Stimulated activated CD4-positive, alpha-beta T cell treated with anti-CD3 and anti-CD28 coated beads, Interleukin-15, amount 100 ng/mL, for 1 hour (primary cell): ENCODE measurements at places on chromosomes 6 and 20.

- no peak for DNase-seq
Measured at GRCh38 chr6:2157441-2158127, 87.8 kb downstream of the GMDS start.

DNA sequence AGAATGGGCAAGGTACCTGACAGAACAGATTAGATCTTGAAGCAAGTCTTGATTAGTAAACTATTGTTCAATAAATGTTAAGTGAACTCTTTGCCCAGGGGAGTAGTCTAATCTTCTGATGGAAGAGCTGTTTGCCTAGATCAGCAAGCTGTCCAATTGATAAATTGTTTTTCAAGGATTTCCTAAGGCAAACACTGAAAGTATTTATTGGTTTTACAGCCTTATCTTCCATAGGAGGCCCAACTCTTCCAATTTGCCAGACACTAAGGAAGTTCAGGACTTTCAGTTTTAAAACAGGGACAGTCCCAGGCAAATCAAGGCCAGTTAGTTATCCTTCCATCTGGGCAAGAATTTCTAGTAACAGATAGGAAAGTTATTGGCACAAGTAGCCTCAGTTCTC, 1.8 kb upstream of the C6orf163 start:
- DNase-seq = no peak

DNA sequence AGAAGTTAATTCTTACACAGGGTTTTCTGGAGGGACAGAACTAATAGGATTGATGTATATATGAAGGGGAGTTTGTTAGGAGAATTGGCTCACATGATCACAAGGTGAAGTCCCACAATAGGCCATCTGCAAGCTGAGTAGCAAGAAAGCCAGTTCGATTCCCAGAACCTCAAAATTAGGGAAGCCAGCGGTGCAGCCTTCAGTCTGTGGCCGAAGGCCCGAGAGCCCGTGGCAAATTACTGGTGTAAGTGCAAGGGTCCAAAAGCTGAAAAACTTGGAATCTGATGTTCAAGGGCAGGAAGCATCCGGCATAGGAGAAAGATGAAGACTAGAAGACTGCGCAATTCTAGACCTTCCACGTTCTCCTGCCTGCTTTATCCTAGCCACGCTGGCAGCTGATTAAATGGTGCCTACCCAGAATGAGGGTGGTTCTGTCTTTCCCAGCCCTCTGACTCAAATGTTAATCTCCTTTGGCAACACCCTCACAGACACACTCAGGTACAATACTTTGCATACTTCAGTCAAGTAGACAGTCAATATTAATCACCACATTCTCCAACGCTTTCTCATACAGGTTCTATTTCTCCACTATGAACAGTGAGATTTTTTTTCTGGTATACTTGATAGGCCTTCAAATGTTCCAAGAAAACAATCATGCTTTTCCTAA, 357.0 kb downstream of the LAMA2 start:
- DNase-seq = no peak

DNA sequence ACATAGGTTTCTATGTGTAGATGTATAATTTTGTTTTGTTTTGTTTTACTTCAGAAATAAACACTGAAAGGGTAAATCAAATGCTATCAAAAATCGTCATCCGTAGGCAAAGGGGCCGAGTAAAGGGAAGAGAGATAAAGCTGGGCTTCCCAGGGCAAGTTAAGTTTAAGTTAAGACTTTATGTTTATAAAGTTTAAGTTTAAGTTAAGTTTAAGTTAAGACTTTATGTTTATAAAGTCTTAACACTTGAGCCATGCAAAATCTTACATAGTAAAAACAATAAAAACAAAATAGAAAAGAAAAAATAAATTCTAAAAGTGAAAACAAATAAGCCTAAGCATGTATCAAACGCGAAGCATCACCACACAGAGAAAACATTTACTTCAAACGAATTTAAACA, 216.1 kb upstream of the SYNDIG1 start:
- DNase-seq = no peak

DNA sequence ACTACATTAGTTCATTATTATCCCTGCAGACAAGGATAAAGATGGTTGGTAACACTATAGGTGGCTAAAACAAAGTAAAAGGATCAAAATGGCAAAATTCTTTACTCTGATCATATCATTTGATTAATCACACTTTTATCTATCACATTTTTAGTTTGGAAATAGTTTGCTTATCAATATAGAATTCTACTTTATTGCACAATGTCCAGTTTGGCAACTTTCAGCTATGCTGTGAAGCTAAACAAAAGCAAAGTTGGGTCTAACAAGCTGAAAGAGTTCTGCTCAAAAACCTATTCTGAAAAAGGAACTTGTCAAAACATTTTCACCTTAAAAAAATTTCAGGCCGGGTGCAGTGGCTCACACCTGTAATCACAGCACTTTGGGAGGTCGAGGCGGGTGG, 7.9 kb upstream of the LATS1 start:
- no peak for DNase-seq

GRCh38 chr6:52995913-52996645, 995 bp upstream of the GSTA4 start:
- DNase-seq = peak; percentile 16

- no peak for DNase-seq
Measured at GRCh38 chr6:107491138-107491609, 1.3 kb downstream of the SOBP start.

GRCh38 chr20:49503176-49503575, 20.7 kb upstream of the KCNB1 start:
- DNase-seq = no peak

DNA sequence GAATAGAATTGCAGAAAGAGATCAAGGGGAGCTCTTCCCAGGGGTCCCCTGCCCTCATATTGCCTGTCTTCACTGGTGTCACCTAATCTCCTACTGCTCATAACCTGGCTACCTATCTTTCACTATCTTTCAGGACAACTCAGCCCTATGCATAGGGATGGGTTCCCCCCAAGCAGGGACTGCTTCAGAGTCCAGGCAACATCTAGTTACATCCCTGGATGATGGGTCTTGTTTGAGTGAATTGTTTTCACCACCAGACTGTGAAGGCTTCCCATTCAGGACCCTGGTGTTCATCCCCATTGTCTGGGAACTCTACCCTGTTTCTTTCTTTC, 850 bp upstream of the HECA start:
- no peak for DNase-seq

DNA sequence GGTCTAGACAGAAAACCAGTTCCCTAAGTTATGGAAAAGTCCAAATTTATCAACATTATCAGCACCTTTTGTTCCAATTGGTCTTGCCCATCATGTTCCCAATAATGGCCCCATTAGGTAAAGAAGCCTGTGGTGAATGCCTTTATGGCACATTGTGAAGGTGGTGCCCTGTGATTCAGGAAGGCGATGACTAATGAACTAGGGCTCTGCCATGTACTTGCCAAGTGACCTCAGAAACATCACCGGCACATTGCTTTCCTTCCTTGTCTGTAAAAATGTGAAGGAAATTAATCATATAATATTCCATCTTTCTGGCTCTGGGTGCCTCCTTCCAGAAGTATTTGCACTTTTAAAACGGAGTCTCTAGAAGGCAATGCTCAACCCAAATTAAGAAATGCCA, 132.3 kb downstream of the UNC5CL start:
- no peak for DNase-seq

DNA sequence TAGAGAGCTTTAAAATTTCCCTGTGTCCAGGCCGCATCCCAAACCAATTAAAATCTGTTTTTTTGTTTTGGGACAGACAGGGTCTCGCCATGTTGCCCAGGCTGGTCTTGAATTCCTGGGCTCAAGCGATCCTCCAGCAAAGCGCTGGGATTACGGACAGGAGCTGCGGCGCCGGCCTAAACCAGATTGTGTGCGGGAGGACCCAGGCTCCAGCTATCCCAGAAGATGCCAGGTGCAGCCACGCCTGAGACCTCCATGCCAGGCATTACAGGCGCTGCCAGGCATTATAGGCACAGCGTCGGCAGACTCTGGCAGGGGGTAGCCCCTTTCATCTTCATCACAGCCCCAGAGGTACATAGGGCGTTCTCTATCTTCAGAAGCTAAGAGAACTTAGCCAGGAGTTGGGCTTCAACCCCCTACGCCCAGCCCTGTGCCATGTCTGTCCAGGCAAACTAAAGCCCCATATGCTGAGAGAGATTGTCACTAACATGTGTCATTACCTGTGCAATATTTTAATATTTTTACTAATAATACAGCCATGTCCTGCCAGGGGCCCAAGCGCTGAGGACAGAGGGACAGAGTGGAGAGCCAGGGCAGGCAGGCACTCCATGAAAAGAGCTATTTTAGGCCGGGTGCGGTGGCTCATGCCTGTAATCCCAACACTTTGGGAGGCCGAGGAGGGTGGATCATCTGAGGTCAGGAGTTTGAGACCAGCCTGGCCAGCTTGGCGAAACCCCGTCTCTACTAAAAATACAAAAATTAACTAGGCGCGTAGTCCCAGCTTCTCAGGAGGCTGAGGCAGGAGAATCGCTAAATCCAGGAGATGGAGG, 9.8 kb upstream of the GRM4 start:
- no peak for DNase-seq

- no peak for DNase-seq
Measured at GRCh38 chr6:152173321-152173720, 365.8 kb downstream of the ESR1 start.

DNA sequence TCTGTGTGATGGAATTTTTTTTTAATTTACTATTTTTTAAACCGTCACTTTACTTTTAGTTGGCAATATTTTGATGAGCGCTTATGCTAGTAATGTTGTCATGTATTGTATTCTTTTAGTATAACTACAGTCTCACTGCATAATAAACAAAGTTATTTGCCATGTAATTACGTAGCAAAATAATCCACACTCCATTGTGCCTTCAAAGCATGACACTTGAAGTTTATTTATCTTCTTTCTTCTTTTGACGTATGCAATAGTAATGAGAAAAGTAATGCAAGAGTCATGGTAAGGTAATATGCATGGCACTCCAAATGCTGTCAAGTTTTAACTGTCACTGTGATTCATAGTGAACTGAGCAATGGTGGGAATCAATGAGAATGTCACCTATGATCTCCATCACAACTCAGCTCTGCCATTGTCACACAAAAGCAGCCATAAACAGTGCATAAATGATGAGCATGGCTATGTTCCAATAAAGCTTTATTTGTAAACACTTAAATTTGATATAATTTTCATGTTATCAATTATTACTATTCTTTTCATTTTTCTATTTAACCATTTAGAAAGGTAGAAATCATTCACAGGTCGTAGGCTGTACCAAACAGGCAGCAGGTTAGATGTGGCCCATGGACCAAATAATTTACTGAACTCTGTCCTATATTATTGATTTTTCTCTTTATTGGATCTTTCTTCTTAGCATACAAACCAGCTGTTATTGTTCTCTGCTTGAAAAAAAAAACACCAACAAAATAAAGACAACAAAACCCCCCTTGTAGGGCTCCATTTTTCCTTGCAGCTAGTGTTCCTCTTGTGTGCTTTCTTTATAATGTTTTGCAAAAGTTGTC, 27.1 kb downstream of the RNF217 start:
- no peak for DNase-seq

GRCh38 chr20:46401478-46401860, 4.9 kb downstream of the ELMO2 start:
- no peak for DNase-seq

DNA sequence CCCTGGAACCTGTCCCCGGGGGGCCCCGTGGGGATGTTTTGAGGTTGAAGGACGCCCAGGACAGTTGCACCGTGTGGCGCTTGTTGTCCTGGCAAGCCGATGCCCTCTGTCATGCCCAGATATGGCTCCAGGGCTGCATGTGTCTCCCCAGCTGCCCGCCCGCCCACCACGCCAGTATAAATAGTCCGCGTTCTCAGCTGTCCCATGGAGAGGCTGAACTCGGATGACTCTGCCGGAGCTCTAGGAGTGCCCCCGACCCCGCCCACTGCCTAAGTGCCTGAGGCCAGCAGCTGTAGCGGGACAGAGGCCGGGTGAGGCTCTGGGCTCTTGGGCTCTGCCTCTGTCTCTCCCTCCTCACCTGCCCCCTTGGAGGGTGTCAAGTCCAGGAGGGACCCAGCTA, 83.0 kb upstream of the GATA5 start:
- no peak for DNase-seq

DNA sequence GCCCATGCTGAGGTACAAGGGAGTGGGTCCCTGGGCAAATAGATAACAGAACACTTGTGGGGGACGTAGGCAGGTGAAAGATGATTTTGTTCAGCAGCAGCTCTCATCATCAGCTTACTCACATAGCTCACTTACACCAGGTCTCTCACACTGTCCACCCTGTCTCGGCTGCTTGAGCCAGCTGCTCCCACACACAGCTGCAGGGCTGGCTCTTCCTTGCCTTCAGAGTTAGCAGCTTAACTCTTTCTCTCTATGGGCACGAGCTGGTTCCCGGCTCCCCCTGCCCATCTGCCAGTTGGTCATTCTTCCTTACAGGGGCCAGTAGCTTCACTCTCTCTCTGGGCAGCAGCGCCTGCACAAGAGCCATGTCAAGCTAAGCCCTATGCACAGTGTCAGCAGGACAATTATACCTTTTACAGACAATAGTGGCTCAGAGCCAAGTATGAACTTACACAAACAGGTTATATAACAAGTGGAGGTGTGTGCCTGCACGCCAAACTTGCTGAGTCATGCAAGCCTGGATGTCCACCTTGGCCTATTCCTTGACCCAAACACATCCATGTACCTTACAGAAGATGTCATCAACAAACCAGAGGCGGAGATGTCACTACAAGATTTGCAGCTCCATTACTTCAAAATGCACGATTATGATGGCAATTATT, 18.7 kb downstream of the ZNF391 start:
- no peak for DNase-seq

- no peak for DNase-seq
Measured at GRCh38 chr6:129662406-129662766, 47.6 kb downstream of the ARHGAP18 start.

DNA sequence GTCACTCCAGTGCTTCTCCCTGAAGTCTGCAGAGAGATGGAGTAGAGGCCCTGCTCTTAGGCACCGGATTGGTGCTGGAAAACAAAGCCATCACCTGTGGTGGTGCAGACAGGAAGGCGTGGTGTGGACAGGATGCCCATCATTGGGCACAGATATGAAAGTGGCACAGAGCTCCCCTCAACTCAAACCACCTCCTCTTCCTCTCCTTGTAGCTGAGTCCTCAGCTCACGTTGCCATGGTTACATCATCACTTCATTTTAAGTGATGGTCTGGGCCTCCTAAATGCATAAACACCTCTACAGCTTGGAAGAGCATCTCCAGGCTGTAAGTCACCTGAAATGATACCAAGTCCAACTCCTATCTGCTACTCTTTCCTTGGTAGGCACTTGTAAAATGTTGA, 8.0 kb upstream of the RTF2 start:
- DNase-seq = no peak

DNA sequence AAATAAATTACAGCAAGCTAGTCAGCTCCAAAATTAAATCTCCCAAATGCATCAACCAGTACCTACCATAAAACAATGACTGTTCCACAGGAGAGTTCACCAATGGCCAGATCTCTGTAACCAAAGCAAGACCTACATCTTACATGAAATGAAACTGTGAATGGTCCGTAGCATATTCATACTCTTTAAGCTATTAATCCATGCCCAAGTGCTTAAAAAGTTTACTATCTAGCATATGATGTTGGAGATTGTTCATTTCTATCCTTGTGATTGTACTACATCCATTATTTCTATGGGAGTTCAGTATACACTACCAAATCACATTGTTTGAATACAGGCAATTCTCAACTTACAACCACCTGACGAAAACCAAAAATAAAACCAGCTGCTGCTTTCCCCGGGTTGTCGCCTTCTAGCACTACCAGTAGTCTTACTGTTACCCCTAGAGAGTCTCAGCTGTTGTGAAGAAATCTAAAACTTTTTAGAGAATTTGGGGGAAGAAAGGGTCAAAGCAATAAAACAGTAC, 38.0 kb downstream of the HIVEP2 start:
- DNase-seq = no peak

- DNase-seq = no peak
Measured at GRCh38 chr20:58576603-58576970, 61.4 kb upstream of the APCDD1L start.
